ENCODE measurements at places on chromosomes 13 and 19. TPM values are rescaled to one million over a fixed set of nuclear protein-coding genes. Genes with fewer than 3 reads are reported as not detected.
A peak's percentile ranks its signal among the peaks of the same experiment; 100 is the strongest.

DNA sequence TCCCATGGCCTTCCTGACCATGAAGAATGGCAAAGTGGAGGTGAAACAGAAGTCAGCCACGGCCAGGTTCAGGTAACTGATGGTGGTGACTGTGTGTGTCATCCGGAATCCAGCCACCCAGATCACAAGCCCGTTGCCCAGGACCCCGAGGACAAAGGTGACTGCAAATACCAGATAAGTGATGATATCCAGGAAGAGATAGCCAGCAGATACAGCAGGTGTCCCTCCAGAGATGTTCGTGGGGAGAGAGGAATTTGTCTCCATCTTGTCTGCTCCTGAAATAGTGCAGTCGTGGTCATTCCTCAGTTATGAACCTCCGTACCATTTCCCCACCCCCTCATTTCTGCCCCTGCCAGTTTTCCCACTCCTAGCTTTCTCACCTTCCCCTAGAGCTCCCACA, 4.9 kb downstream of the FPR1 start:
- no peak for DNase-seq

Gene TMIGD2
- total RNA-seq: not detected

- DNase-seq: no peak
These were observed 11.6 kb downstream of the MIR17HG start for GRCh38 chr13:91359111-91359510.

DNA sequence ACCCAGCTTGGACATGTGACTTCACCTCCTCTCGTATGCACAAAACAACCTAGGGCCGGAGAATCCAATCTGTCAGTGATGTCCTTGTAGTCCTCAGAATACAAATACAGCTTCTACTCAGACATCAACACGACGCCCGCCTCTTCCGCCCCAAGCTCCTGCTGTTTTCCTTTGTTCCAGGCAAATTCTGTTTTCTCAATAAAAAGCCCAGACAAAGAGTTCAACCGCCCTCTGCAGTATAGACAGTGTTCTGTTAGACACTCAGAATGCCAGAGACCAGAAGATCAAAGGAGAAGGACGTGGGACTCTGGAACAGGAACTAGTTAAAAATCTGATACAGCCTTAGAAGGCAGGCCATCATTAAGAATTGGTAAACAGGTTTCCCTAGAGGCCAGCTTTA, 42.0 kb upstream of the GGACT start:
- DNase-seq: no peak

- DNase-seq: no peak
These were observed 11.6 kb downstream of the GNG7 start for GRCh38 chr19:2690856-2691255.

DNA sequence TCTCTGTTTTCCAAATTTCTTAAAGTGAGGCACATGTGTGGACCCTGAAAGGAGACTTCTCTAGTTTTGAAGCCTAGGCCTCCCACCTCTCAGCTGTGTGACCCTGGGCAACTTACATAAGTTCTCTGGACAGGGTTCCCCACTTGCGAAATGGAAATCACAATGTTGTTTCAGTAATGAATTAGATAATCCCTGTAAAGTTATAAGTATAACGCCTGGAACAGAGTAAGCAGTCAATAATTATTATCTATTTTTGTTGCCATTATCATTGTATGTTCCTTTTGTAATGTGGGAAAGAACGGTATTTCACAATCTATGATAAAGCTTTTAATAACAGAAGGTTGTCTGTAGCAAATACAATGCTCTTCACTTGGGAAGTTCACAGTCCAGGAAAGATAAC, 437.3 kb upstream of the ZNF507 start:
- no peak for DNase-seq

DNA sequence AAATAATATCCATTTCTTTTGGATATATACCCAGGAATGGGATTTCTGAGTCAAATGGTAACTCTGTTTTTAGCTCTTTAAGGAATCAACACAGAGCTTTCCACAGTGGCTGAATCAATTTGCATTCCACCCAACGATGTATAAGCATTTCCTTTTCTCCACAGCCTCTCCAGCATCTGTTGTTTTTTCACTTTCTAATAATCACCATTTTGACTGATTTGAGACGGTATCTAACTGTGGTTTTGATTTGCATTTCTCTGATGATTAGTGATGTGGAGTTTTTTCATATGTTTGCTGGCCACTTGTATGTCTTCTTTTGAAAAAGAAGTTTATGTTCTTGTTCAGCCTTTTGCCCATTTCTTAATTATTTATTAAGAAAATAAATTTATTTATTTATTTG, 352.2 kb upstream of the OBI1 start:
- DNase-seq: no peak

DNA sequence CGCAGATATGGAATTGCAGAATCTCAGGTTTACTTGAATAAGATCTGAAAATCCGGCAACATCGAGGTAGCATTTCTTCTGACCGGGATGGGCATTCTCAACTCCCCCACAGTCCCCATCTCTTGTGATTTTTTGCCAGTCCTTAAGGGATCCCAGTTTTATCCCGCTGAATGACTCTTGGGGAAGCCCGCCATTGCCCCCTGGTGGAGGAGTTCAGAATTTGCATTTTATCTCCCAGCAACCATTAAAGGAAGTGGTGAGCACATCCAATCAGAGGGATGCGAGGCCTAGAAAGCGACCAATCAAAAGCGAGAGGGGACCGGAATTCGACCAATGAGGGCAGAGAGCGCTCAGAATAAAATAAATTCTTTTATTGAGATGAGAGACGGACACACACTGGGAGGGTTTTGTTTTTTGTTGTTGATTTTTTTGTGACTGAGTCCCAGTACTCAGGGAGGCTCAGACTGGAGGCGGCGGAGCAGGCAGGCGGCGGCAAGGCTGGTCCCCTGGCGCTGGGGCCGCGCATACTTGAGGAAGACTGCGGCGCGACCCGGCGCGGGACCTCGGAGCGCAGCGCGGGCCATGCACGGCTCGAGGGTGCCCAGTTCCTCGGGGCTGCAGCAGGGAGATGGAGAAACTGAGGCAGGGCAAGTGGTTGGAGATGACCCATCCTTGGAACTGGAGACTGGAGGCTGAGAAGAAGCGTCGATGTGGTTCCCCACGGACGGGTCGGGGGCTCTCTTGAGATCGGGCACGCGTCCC, 3.9 kb upstream of the TTC9B start:
- no peak for DNase-seq

DNA sequence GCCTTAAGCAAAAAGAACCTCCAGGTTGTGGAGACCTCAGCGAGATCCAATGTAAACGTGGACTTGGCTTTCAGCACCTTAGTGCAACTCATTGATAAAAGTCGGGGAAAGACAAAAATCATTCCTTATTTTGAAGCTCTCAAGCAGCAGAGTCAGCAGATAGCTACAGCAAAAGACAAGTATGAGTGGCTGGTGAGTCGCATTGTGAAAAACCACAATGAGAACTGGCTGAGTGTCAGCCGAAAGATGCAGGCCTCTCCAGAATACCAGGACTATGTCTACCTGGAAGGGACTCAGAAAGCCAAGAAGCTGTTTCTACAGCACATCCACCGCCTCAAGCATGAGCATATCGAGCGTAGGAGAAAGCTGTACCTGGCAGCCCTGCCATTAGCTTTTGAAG, 58.5 kb downstream of the ARHGAP35 start:
- DNase-seq: no peak

GRCh38 chr13:37067874-37068273, 8.4 kb upstream of the SUPT20H start:
- DNase-seq: no peak

DNA sequence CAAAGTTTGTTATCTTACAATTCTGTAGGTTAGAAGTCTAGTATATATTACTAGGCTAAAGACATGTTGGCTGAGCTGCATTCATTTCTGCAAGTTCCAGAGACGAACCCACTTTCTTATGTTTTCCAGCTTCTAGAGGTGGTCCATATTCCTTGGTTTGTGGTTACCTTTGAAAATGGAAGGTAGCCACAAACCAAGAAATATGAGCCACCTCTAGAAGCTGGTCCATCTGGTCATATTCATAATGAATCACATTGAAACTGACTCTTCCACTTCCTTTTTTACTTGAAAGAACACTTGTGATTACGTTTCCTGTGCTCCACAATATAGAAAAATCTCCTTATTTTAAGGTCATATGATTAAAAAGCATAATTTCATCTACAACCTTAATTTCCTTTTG, 943.0 kb upstream of the PCDH9 start:
- DNase-seq: no peak

GRCh38 chr13:110149036-110149435, 157.9 kb downstream of the COL4A1 start:
- DNase-seq: no peak

Gene ZFR2
- not detected for total RNA-seq

Gene ZNF829
- 0.95 TPM for total RNA-seq

GRCh38 chr13:102940143-102940542, 94.3 kb downstream of the ERCC5 start:
- DNase-seq: no peak

DNA sequence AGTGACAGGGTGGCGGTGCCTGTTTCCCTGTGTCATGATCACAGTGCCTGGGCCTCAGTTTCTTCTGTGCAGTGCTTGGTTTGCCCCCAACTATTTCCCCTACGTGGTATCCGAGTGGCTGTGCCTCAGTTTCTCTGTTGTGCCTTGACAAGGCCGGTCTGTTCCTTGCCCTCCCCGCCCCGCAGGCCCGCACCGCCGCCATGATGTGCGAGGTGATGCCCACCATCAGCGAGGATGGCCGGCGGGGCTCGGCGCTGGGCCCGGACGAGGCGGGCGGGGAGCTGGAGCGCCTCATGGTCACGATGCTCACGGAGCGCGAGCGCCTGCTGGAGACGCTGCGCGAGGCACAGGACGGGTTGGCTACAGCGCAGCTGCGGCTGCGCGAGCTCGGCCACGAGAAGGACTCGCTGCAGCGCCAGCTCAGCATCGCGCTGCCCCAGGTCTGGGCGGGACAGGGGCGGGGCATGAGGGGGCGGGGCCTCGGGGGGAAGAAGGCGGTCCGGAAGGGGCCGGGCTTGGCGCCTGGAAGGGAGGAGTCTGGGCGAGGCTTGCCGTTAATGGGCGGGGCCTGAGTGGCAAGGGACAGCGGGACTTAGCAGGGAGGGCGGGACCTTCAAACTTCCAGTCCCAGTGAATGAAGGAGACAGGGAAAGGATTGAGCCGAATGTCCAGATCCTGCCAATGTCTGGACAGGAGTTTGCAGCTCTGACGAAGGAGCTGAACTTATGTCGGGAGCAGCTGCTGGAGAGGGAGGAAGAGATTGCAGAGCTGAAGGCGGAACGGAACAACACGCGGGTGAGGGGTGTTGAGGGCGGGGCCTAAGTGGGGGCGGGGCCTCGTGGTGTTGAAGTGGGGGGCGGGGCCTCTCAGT, 8.6 kb downstream of the PPFIA3 start:
- peak; percentile 98 for DNase-seq

All from right lobe of liver (tissue), 6 donors.